ENCODE measurements at places on chromosomes 12 and 14. TPM values are rescaled to one million over a fixed set of nuclear protein-coding genes. Genes with fewer than 3 reads are reported as not detected.

TCL1A gene
- total RNA-seq, result not detected

TSPAN19 gene
- total RNA-seq, result not detected

LRFN5 gene
- total RNA-seq, result 0.67 TPM

CLEC14A gene
- total RNA-seq, result 9.3 TPM

TMEM119 gene
- total RNA-seq, result 17.3 TPM

TUBA1B gene
- total RNA-seq, result 578 TPM

FAM90A1 gene
- total RNA-seq, result not detected

CCDC197 gene
- total RNA-seq, result not detected

TRIM9 gene
- total RNA-seq, result 3.9 TPM

B4GALNT1 gene
- 0.40 TPM for total RNA-seq

SELPLG gene
- 7.4 TPM for total RNA-seq

TMEM132C gene
- 2.5 TPM for total RNA-seq

SLC5A8 gene
- total RNA-seq, result 0.54 TPM

LYZ gene
- 107 TPM for total RNA-seq

DNA sequence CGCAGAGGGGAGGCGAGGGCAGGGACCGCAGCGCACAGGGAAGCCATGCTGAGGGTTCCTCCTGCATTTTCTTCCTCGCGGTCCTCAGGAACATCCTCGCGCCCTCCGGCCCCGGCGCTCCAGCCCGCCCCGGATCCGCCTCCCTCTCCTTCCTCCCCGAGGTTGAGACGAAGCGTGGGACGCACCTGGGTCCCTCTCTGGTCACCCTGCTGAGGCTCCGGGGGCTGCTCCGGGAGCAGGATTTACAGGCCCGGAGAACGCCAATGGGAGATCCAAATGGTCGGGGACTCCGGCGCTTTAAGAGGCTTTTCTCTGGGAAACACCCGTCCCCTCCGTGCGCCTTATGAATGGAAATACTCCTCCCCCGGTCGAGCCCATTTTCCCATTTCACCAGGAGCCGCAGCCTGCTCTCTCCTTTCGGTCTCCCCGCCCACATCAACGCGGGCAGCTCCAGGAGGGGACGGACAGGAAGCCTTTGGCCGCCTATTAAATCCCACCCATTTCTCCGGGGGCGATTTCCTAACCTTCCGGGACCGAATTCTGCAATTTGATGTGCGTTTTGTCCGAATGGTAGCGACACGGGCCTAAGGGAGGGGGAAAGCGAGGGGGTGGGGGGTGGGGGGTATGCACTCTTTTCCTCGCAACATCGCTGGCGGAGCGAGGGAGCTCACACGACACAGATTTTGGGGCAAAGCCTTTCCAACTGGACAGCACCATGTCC is at the start of gene UNC79:
UNC79 (plus strand) TSS at position 625 of the 721 bp plus-strand sequence; CDS start at position 716, 91 bp downstream.
- DNase-seq, result no peak

DNA sequence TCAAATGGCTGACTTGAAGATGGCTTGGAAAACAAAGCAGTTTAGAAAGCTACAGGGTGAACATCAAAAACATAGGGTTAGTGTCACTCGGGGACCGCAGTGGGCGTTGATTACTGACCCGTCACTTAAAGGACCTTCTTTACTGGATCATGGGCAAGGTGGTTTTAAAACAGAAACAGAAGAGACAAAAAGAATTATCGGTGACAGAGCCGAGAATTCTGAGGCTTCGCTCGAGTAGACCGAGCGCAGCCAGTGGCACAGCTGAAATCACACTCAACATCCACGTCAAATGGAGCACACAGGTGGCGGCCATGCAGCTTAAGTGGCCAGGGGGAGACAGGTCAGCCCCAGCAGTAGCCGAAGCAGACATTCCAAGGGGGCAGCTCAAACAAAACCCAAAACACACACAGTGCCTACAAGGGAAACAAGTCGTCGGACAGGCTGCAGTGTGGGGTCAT is 17.3 kb downstream of the SNRNP35 start:
- no peak for DNase-seq

- no peak for DNase-seq
Observed at GRCh38 chr12:106493531-106493930, 89.3 kb upstream of the RFX4 start.

DNA sequence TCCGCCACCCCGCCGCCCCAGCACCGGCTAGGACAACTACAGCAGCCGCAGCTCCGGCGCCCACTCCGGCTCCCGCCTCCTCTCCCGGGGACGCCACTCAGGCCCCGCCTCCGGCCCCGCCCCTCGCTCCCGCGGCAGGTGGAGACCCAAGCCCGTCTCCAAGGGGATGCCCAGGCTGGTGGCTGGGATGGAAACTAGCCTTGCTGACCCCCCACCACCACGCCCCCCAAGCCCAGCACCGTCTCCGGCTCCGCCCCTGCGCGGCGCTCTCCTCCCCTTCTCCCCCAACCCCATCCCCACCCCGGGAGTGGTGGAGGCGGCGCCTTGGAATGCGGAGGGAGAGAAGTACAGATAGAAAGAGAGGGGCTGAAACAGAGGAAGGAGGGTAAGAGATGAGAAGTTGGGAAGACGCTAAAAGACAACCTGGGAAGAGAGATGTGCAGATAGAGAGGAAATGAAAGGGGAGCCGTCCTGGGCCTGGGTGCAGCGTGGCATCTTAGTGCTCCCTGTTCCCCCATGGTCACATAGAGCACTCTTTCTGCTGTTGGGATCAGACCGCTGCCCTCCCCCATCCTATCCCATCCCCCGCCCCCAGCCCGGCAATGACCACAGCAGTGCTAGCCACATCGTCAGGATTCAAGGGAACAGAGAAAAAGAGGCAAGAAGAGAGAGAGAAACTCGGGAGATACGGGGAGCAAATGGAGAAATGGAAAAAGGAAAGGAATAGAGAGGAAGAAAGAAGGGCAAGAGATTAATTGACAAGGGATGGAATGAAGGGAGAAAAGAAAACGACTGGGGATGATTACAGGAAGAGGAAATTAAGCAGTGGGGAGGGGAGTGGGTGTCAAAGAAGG is at the start of gene ITGA7:
ITGA7 (minus strand) TSS at position 64 of the 854 bp plus-strand sequence. CDS start 222 bp downstream, outside the sequence.
- peak; percentile 59 for DNase-seq

DNA sequence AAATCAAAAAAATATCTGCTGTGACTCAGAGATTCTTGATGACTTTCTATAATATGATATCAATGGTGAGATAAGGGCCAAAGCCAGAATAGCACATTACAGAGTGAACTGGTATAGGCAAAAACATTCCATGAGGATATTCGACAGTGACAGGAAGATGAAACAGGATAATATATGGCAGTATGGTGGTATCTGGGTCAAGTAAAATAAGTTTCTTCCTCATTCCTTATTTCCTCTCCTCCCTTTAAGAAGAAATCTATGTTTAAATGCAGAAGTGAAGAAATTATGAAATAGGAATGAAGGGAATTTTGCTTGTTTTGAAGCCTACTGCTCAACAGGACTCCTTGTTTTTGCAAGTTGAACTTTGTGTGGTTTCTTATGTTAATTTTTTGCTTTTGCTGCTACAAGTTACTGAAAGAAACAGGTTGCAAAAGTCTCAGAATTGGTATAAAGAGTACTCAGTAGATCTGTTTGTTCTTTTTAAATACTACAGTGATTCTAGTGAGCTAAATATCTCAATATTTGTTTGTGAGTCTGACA is 7.0 kb downstream of the ACSS3 start:
- DNase-seq, result no peak

- DNase-seq, result no peak
Observed at GRCh38 chr12:124564232-124564958, 3.0 kb downstream of the NCOR2 start.

- DNase-seq, result no peak
Observed at GRCh38 chr12:116376354-116377193, 99.1 kb upstream of the MED13L start.

- no peak for DNase-seq
Observed at GRCh38 chr12:84874125-84874824, 38.3 kb downstream of the SLC6A15 start.

GRCh38 chr14:68687746-68688145 is 105.1 kb downstream of the ZFP36L1 start:
- DNase-seq, result no peak

- DNase-seq, result no peak
Observed at GRCh38 chr12:21933656-21934055, 7.6 kb downstream of the ABCC9 start.

- DNase-seq, result no peak
Observed at GRCh38 chr12:19183121-19183838, 53.7 kb downstream of the PLEKHA5 start.

DNA sequence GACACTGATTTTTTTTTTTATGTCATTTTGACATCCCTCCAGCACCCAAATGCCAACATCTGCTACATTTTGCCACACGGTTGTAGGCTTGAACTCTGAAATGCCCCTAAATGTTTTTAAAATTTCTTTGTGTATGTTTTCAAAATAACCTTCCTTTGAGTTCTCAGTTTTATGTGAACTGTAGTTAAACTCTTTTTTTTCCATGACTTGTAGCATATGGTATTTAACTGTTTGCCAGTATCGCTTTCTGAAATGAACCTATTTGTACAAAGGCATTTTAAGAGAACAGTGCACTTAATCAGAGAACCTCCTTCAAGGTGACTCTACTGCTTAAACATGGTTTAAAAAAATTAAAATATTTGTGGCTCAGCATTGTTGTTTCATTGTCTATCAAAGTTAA is 61.5 kb downstream of the PDE3A start:
- no peak for DNase-seq

DNA sequence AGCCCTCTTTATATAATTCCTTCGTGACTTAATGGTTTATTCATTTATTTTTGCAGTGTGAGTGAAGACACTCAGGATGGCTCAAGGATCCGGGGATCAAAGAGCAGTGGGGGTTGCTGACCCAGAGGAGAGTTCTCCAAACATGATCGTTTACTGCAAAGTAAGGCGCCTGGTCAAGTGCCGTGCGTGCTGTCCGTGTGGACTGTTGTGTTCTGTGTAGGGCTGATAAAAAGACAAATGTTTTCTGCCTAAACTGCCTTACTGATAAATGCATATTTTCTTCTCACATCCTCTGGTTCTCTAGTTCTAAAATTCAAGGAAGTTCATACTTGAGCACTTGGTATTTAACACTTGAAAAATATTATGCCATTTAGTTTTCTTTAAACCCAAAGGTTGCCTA is 32.5 kb downstream of the RGS6 start:
- DNase-seq, result no peak

DNA sequence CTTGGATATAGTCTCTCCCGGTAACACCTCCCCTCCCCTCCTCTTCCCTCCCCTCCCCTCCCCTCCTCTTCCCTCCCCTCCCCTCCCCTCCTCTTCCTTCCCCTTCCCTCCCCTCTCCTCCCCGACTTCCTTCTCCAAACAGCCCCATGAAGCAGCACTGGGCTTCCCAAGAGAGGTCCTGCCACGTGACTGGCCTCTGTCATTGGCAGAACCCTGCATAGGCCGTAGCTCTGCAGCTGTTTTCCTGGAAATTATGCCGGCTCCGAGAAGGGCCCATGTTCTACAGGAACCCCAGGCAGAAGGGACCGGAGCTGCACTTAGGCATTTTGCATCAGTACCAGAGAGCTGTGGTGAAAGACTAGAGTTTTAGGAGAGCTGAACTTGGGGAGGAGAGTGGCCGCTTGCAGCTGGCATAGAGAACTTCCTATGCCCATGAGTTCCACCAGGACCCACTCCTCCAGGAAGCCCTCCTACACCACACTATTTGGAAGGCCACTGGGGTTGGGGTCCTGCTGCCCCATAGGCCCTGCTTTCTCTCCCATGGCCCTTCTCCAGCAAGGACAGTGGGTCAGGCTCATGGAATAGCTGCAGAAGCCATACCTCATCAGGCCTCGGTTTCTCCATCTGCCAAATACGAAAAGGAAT is 5.1 kb upstream of the TNFAIP2 start:
- DNase-seq, result no peak

- peak; percentile 36 for DNase-seq
Observed at GRCh38 chr12:116455540-116456329, 103.4 kb upstream of the MAP1LC3B2 start.

DNA sequence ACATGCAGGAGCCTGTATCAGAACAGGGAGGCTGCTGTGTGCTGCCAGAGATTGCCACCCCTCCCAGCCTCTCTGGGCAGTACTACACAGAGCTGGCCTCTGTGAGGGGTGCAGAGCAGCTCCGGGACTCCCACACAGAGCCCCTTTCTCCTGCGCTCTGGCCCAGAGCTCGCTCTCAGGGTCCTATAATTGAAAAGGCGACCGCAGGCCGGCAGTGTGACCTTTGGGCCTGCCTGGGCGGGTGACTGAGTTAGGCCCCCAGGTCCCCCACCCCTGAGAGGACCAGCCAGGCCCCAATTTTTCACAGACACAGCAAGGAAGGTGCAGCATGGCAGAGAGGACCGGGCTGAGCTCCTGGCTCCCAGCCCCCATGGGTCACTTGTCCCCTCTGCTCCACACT is 136.4 kb downstream of the ZFP36L1 start:
- DNase-seq, result no peak

DNA sequence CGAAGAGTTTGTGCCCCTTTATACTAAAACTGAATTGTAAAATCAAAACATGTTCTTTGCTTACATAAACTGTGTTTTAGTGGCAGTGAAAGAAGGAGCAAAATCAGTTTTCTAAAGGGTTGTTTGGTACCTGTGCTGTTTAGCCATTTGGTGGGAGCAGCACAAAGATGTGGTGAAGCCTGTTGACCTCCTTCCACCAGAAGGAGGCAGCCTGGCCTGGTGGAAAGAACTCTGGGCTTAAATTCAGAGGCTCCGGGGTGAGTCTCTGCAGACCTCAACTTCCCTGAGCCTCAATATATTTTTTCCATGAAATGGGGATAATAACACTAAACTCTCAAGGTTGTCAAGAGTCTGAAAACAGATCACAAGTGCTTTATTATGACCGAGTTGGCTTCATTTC is 502.5 kb downstream of the VRK1 start:
- DNase-seq, result no peak

DNA sequence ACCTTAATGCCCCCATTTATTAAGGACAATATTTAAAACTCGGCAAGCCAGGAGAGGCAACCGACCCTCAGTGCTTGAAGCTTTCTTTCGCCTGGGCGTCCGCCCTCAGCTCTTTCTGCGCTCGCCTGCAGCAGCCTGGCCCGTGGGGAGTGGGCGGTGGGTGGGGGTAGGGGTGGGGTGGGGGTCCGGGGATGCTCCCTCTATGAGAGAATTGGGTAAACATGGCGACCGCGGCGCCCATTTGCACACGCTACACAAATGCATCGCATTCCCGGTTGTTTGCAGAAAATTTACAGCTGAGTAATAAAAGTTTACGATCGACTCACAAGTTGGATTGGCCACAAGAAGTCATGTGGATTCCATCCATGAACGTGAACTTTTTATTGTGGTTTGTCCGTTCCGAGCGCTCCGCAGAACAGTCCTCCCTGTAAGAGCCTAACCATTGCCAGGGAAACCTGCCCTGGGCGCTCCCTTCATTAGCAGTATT is 7.7 kb downstream of the HOXC8 start:
- no peak for DNase-seq

- no peak for DNase-seq
Observed at GRCh38 chr14:90487462-90487861, 90.6 kb downstream of the CALM1 start.

GRCh38 chr12:68001486-68002466 is 12.5 kb downstream of the IFNG-AS1 start:
- no peak for DNase-seq

DNA sequence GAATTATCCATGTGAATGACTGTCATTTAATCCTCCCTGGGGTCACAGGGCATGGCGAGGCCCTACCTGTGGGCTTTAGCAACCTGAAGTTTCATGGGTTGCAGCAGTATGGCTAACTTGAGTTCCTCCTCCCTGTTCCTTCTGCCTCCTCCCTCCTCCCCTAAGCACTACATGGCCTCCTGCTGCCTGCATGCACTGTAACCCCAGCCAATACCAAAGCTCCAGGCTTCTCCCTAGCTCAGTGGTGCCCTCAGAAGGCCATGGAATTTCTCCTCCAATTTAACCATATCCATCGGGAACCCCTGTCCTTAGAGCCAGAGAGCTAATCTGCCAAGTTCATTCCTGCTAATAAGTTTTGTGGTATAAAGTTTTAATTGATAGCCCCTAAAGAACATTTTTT is 95.1 kb downstream of the NT5DC3 start:
- no peak for DNase-seq

- DNase-seq, result no peak
Observed at GRCh38 chr14:102645746-102646440, 53.4 kb downstream of the RCOR1 start.

All from Peyer's patch (tissue), 4 donors.